ENCODE measurements at places on chromosomes 7 and 10.

GRCh38 chr10:63157845-63158624 lies 24.9 kb downstream of the NRBF2 start:
- peak; percentile 63 for DNase-seq

DNA sequence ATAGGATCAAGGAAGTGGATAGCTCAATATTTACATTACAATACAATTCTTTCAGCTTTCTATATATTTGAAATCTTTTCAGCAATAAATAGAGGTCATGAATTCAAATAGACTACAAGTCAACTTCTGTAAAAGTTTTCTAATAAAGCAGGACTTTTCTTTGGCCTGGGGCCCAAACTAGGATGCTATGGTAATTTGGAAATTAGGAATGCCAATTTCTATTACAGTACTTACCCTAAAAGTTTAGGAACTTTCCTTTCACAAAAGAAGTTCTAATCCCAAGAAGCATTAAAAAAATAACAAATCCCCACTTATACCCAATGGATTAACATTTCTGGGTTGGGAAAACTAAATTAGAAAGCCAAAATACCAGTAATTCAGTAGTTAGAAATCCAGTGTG lies 40.5 kb downstream of the SLC39A12 start:
- DNase-seq: no peak

GRCh38 chr7:1260244-1260635 lies 27.6 kb downstream of the UNCX start:
- DNase-seq: no peak

DNA sequence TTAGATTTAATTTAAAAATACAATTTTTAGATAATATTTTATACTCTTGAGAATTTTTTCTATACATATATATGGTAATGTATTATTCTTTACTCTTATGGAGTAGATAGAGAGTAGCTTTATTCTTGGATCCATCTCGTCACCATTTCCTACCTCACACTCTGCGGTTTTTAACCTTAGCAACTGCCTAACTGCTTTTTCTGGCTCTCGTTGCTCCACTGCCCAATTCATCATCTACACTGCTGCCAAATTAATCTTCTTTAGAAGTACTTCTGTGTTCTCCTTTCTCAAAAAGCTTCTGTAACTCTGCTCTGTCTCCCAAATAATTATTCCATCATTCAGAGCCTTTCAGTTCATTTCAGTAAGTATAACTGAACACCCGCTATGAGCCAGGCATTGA lies 35.3 kb downstream of the CAPZA2 start:
- DNase-seq: no peak

GRCh38 chr7:51325261-51325676 lies 8.7 kb upstream of the COBL start:
- no peak for DNase-seq

- peak; percentile 4 for DNase-seq
Measured at GRCh38 chr10:52903397-52903938, 130.9 kb upstream of the MBL2 start.

- DNase-seq: peak; percentile 10
Measured at GRCh38 chr7:18494821-18495408, 634 bp upstream of the HDAC9 start.

- DNase-seq: no peak
Measured at GRCh38 chr7:32481921-32482320, 8.3 kb downstream of the LSM5 start.

GRCh38 chr10:75115137-75115536 lies 3.7 kb downstream of the SAMD8 start:
- DNase-seq: no peak

DNA sequence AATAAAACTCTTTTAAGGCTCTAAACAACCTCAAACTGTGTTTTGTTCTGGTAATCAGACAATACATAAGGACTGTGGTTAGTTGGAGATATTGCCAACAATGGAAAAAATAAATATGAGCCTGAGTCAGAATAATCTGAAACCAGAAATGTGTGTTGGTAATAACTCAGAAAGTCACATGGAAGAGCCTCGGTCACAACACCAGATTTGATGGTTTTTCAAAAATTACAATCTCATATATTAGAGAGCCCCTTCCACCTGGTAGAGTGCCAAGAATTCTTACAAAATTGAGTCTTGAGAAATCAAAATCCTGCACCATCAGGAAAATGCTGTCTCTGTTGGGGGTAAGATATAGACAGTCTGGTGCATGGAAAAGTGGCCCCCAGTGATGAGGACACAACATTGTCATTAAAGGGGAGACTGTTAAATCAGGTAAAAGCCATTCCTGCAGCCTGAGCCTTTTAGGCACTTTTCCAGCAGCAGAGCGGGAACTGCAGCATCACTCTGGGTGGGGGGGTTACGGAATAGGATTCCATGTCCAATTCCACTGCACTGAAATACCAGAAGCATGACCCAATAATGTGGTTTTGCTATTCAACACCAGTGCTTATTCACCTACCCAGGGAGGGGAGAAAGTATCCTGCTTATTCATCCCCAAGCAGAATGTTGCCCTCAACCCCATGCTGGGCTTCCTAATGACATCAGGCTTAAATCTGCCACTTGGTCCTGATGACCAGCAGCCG lies 9.5 kb upstream of the ADAM12 start:
- DNase-seq: peak; percentile 23

DNA sequence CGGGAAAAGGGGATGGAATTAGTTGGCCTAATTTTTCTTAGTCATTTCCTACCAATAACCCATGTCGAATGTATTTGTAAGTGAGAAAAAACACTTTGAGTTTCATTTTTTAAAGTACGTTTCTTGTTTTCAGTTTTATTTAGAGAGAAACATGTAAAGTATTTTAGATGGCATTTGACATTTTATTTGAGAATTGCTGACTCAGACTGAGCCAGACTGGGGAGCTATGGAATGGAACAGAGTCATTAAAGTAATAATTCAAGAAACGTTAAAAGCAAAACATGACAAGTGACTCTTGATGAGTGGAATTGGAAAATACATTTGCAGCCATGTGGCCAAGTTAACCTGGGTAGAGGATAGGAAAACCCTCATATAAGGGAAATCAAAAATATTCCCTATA lies 286.1 kb upstream of the NPSR1 start:
- DNase-seq: no peak

DNA sequence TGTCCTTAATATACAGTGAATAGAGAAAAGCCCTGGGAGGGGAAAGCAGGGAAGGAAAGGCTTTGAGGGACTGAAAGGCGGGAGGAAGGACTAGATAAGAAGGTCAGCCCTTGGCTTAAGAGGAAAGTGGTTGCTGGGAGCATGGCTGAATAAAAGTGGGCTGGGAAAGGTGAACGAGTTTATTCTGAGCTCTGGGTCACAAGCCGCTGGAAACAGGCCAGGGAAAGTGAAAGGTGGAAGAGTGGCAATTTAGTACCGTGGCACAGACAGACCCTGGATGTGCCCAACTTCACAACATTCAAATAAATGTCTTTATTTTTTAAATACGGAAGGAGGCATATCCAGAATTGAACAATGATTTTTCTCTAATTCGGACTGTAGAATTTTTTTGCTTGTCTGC lies 39.7 kb downstream of the TAC1 start:
- DNase-seq: no peak

GRCh38 chr10:85280014-85280413 lies 951.6 kb downstream of the CCSER2 start:
- DNase-seq: peak; percentile 88

- DNase-seq: no peak
Measured at GRCh38 chr10:58462863-58463507, 49.7 kb upstream of the BICC1 start.

DNA sequence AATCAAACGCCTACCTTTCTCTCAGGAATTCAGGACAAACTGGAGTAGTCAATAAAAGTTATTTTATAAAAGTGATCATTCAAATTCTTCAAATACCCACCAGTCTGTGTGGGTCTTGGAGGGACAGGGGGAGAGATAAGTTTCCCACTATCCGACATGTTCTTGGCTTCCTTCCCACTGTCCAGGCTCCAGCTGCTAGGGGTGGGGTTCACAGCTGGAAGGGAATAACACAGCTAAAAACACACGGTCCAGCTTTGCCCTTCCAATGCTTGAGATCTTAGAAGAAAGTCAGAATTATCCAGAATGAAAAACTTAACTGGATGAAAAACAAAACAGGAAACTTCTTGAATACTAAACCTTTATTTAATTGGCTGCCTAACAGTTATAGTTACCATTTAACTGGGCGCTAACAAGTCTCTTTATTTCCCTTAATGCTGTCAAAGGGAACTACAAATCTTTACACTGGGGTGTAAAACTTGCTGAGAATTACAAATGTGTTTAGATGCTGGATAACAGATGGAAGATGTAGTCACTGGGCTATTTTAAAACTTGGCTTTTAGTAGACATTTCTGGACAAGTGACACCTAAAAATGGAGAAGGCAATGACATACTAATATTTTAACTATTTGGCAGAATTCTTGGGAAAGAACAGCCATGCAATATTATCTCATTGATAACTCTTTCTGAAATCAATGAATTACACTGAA lies 172.8 kb upstream of the IMMP2L start:
- no peak for DNase-seq

GRCh38 chr7:158546214-158546613 lies 41.4 kb downstream of the PTPRN2 start:
- no peak for DNase-seq

GRCh38 chr10:112955582-112956421 lies 5.8 kb downstream of the TCF7L2 start:
- no peak for DNase-seq

GRCh38 chr10:68938117-68938516 lies 17.9 kb upstream of the DDX21 start:
- no peak for DNase-seq

DNA sequence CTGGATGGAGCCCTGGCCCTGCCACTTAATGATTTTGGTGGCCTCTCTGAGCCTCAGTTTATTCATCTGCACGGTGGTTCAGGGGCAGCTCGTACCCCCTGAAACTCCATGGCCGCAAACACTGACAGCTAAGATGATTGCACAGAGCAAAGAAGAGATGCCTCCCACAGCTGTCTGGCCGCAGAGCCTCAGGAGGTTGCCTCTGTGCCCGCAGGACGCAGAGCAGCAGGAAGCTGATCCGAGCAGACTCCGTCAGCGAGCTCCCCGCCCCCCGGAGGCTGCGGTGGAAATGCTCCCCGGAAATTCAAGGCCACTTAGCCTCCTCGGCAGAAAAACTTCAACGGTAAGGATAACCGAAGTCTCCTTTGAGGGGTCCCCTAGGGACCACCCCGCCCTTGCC lies 30.2 kb upstream of the C10orf53 start:
- DNase-seq: no peak

- DNase-seq: no peak
Measured at GRCh38 chr7:155676052-155676451, 31.6 kb downstream of the RBM33 start.

DNA sequence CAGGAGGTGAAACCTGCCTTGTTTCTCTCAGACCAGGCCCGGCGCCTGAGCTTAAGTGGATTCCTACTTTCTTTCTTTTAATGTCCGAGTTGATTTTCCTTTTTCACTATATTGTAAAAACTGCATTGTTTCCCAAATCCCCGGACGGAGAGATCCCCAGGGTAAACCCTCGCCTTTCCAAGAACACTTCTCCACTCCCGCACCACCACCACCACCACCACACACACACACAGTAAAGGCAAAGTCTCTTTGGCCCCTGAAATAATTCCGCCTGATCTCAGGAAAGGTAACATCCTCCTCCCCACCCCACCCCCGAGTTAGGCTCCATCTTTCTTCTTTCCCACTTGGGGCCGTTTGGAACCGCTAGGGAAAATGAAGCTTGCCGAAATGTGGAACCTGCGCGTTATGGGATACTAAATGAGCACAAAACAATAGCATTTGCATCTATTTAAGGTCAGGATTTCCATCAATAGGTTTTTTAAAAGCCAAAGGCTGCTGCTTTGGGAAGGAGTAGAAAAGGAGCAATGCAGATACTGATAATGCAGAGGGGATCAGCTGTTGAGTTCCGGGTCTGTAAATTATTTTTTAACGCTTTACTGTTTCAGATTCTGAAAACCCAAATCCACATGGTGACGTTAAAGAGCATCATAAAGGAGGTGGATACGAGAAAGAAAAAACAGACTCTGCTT lies 2.5 kb downstream of the HPSE2 start:
- DNase-seq: no peak

DNA sequence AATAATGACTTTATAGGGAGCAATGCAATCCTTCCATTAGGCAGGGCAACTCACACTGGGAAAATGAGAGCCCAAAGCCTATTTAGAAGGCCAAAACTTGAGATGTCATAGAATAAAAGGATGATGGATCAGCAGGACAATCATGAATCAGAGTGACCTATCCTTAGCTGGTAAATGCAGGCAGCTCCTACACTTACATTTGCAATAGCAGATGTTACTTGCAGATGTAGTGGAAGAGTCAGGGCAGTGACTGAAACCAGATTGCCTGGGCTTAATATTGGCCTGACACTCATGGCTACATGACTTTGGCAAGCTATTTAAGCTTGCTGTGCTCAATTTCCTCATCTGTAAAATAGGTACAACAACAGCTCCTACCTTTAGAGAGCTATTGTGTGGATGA lies 98.7 kb downstream of the PRTFDC1 start:
- DNase-seq: no peak

GRCh38 chr10:11237571-11237970 lies 219.9 kb downstream of the CELF2 start:
- no peak for DNase-seq

DNA sequence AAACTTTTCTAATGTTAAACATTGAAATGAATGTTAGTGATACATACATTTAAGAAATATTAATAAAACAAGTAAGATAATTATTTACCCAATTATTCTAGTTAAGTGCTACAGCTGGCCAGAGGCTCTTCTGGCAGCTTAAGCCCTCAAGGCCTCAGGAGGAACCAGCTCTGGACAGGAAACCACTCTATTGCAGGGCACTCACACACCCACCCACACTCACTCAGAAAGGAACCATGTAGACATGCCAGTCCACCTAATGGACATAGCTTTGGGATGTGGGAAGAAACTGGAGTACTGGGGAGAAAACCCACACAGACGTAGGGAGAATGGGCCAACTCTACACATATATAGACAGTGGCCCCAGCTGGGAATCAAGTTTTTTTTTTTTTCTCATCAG lies 28.2 kb downstream of the UMAD1 start:
- DNase-seq: no peak

DNA sequence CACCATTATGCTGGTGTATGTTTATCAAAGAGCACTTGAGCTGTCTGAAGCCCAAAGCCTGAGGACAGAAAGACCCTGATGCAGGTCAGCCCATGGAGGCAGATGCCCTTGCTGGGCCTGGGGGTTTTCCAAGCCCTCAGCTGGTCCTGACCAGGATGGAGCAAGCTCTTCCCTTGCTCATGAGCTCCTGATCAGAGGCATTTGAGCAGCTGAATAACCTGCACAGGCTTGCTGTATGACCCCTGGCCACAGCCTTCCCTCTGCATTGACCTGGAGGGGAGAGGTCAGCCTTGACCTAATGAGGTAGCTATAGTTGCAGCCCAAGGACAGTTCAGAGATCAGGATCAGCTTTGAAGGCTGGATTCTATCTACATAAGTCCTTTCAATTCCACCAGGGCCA lies 13.0 kb downstream of the AQP1 start:
- no peak for DNase-seq
